Fibroblast of skin of right biceps (primary cell): ENCODE measurements at places on chromosomes 6 and 20.

DNA sequence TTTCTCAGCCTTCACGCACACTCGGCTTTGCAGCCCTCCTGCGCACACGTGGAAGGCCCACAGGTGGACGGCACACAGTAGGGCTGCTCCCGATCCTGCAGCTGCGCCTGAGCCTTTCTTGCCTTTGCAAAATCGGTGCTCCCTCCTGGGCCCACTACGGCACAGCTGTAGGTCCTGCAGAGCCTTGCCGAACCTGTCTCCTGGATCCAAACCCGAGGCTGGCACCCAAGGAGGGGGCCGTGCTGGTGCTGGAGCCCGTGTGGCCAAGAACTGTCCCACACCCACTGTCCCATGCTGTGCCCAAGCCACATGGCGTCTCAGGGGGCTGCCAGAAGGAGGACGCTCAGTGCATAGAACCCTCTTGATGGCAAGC lies 227.4 kb downstream of the TTLL2 start:
- no peak for DNase-seq

DNA sequence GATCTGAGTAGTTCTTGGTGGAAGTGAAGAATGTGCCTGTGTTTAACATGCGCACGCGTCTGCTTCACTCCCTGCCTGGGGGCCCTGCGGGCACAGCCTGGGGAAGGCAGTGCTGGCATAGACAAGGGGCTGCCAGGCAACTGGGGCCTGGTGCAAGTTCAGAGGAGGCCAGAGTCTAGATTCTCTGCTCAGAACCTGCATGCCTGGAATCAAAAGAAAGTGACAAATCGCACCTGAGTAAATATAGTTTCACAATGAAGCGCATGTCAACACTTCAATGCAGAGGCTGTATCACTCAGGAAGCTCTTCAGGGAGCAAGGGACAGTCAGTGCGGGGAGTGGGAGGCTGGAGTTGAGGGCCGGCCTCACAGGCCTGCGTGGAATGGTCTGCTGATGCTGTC lies 24.2 kb upstream of the PPP1R14C start:
- no peak for DNase-seq

DNA sequence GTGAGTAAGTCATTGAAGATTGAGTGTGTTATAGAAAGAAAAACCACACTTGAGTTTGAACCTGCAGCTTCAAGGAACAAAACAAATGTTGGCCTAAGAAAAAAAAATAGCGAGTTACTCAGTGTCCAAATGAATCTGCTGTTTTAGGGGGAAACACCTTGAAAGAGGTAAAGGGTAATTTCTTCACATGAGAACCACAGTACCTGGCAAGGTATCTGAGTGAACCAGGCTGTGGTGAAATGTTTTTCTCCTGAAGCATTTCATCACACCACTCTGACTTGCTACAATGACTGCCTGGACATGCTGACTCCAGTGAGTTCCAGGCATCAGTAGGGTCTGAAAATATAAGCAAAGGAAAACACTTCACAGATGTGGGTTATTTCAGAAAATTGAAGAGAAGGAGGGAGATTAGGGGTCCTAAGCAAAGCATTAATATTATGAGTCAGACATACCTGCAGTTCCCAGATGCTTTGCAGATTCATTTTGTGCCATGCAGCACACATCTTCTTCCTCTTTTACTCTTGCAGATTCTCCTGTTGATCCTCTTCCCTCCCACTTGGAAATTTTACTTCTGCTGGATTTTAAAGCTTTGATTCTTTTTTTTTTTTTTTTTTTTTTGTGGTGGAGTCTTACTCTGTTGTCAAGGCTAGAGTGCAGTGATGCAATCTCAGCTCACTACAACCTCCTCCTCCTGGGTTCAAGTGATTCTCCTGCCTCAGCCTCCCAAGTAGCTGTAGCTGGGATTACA lies 206.2 kb upstream of the SGK1 start:
- DNase-seq: no peak

DNA sequence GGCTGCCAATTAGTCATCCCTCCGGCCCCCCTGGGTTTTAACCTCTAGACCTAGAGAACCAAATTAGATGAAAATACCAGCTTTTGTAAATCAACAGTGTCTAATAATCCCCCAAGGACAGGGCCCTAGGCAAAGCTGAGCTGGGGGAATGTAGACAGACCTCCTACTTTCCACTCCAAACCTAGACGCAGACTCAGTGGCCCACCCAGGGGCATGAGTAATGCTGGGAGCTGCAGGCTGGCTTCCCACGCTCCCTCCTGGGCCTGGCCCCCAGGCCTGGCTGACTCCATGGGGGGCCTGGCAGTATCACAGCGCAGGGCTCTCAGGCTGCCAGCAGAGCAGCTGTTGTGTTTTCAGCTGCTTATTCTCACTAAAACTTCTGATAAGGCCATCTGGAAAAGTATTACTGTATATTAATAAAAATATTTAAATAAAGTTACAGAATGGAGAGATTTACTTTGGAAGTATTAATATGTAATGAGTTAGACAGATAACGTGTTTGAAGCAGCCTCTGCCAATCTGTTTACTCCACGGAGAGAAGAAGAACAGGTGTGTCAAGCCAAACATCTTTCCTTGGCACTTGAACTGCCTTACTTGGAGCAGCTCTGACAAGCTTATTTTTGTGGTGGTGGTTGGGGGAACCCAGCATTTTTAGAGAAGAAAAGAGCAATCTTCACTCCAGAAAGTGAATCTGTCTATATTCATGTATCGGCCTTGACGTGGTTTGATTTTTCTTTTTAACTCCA lies 144.0 kb upstream of the AGPAT4 start:
- DNase-seq: peak; percentile 98

- no peak for DNase-seq
Observed at GRCh38 chr6:2656460-2657079, 94.2 kb downstream of the MYLK4 start.

DNA sequence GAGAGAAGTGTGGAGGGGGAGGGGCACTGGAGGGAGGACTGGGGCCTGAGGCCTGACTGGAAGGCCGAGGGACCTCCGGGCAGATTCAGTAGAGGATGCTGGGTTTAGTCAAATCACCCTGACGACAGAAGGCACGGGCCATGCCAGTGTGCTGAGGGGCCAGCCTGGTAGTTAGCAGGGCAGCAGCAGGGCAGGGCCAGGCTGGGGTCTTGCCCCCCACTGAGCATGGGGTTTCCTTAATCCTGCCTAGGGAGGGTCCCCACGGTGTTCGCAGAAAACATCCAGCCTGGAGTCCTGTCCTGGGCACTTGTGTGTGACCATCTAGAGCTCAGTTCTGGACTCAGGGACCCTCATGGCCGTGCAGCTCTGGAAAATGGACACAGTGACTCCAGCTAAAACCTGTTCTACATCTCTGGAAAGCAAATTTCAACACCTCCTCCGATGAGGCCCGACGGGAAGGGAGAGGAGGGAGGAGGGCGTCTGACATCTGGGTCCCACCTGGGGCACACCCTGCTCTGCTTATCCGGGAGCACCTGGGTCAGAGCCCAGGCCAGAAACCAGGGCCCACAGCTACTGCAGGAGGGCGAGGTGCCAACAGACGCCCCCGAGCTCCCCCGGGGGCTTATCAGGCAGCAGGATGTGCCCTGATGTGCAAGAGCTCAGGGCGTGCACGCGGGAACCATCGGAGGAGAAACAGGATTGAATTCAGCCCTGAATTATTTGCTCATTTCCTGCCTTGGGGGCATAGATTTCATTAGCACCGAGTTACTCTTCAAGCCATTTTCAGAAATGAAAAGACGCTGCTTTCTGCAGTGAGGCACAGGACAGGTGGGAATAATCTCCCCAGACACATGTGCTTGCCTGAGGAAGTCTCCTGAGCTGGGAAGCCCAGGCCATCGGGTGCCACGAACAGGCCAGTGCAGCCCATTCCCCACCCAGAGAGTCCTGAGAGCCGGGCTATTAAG lies 78.0 kb upstream of the MPC1 start:
- peak; percentile 19 for DNase-seq

GRCh38 chr6:93036835-93037234 lies 382.5 kb downstream of the EPHA7 start:
- DNase-seq: peak; percentile 9

DNA sequence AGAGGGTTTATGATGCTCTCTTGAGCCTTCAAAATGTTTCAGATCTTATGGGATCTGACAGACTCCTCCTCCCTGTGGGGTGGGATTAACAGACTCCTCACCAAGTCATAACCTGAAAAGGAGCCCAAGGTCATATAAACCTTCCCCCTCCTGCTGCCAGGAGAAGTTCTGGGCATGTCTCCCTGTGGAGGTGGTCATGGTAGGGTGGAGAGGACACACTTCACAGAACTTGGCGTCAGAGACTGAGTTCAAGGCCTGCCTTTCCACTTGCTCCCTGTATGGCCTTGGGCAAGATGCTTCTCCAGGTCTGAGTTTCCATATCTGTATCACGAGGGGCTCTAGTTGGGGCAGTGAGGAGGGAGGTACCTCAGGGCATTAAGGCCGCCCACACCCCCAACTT lies 32.4 kb upstream of the AAR2 start:
- no peak for DNase-seq

GRCh38 chr6:32603888-32604287 lies 14.2 kb upstream of the HLA-DRB1 start:
- no peak for DNase-seq

DNA sequence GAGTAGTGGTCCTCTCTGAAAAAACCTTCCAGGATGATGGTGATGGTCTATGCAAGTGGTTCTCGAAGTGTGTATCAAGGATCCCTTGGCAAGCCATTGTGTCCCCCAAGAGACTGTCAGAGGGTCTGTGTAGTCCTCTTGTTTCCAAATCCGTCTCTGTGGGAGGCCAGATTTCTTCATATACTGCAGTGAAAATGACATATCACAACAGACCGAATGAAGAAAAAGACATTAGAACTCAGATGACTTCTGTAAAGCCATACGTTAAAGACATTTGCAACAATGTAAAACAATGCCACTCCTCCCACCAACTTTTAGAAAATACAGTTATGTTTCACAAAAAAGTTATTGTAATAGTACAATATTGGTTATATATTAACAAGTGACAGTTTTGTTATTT lies 27.2 kb upstream of the LAMP5 start:
- DNase-seq: no peak

DNA sequence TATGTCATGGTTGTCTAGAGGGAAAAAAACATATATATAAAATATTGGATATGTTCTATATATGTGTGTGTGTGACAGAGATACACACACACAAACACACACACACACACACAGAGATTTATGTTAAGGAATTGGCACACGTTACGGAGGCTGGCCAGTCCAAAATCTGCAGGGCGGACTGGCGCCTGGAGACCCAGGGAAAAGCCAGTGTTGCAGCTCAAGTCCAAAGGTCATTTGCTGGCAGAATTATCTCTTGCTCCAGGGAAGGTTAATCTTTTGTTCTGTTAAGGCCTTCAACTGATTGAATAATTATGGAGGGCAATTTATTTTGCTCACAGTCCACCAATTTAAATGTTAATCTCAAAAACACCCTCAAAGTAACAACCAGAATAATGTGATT lies 37.5 kb upstream of the PDE7B start:
- no peak for DNase-seq

DNA sequence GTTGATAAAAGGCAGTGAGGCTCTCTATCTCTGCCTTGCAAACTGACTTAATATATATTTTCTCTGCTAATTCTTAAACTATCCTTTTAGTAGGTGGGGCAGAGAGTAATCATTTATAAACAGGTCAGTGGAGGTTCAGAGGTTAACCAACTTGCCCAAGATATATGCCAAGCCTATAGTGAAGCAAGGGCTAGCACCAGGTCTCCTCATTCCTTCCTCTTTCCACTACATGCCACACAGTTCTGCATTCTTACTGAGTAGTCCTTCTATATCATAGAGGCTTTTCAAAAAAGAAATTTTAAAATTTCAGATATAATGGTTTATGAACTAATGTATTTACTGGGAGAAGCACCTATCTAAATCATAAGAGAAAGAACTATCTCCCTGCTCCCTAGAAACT lies 8.5 kb downstream of the ARG1 start:
- DNase-seq: no peak

DNA sequence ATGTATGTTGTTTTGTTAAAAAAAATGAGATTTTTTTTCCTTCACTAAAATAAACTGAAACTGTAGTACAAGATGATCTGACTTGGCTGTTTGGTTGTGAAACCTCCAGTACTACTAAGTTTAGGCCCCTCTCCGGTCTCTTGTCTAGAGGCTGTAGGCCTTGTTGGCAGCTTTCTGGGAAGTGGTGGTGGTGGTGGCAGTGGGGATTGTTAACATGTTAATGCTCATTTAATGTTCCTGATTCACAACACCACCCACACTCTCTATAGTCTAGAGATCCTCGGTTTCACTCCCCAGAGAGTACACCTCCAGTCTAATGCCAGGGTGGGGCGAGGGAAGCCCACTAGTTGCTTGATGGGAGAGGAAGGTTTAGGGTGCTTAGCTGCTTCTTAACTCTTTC lies 24.1 kb downstream of the STK4 start:
- no peak for DNase-seq

DNA sequence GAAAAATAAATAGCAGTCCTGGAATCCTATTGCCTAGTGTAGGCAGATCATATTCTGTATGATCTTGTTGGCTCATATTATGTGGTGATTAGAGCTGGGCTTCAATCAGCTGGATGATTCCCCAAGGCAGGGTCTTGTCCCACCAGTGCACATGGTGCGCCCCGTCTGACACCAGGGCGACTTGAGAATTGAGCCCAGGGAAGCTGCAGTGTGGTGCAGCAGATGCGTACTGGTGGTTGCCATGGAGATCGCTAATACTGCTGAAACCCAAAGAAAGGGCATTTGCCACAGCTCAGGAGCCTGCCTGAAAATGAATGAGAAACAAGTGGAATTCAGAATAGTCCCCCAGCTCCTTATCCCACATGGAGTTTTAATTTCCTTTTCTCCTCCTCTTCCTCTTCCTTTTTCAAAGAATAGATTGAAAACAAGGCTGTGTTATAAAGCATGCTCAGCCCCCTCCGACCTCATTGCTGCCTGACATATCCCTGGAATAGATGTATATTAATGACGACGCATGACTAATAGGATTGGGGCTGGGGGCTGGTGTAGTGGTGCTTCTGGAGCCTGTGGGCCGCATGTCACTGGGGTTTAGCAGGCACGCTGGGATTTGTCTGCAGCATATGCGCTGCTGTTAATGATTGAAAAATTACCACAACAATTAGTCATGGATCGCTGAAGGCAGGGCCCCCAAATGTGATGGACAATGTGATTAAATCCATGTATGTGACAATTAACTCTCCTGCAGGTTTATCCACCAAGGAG lies 210.5 kb downstream of the FARS2 start:
- peak; percentile 81 for DNase-seq

- no peak for DNase-seq
Observed at GRCh38 chr6:167073679-167074274, 49.1 kb upstream of the CCR6 start.

GRCh38 chr6:162777091-162777490 lies 49.3 kb downstream of the PACRG start:
- DNase-seq: no peak

- peak; percentile 21 for DNase-seq
Observed at GRCh38 chr6:42693725-42694323, 28.6 kb downstream of the PRPH2 start.

DNA sequence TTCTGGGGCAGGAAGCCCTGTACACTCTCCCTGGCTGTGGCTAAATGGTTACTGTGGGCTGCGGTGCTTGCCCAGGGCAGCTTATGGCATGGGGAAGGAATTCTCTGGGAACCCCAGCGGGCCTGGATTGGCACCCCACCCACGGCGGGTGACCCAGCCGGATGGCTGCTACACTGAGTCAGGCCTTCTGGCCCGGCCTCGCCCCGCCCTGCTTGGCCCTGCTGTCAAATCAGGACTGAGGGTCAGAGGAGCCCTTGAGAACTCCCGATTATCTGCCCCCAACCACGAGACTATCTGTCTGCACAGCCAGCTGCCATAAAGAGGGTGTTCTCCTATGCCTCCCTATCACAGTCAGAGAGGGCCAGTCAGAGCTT lies 7.3 kb upstream of the ITPR3 start:
- no peak for DNase-seq

- peak; percentile 37 for DNase-seq
Observed at GRCh38 chr6:110581679-110582078, 105.3 kb upstream of the SLC22A16 start.
